ENCODE measurements at places on chromosomes 7 and 10.
A peak's percentile ranks its signal among the peaks of the same experiment; 100 is the strongest.

DNA sequence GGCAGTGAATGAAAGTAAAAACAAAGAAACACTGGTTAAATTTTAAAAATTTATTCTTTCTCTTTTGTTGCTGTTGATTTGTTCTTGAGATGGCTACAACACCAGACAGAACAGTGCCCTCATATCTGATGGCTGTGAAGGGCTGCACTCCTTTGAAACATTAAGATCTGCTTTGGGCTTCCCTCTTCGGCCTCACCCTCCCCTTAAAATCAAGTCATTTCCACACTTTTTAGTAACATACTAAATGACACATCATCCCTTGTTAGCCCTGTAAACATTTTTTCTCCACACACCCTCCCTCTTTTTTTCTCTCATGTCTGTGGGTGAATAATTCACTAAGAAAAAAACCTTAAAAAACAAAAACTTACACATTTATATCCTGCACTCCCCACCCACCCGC, 16.4 kb downstream of the IRF5 start:
- no peak for DNase-seq

DNA sequence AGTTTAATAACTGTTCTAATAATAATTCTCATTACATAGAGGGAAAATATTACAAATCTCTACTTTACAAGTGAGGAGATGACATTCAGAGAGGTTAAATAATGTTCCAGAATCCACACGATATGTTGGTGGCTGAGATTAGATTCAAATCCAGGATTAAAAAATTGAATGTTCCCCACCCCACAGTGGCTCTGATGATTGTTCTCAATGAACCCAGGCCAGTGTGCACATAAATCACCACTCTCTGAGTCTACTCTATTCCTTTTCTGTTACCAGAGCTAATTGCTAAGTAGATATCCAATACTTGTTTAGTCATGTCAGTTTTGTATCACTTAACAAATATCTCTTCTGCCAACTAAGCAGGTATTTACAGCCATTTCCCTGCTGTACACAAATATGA, 281.0 kb downstream of the ABCA13 start:
- DNase-seq: no peak

GRCh38 chr7:94701555-94701973, 45.6 kb upstream of the SGCE start:
- DNase-seq: no peak

DNA sequence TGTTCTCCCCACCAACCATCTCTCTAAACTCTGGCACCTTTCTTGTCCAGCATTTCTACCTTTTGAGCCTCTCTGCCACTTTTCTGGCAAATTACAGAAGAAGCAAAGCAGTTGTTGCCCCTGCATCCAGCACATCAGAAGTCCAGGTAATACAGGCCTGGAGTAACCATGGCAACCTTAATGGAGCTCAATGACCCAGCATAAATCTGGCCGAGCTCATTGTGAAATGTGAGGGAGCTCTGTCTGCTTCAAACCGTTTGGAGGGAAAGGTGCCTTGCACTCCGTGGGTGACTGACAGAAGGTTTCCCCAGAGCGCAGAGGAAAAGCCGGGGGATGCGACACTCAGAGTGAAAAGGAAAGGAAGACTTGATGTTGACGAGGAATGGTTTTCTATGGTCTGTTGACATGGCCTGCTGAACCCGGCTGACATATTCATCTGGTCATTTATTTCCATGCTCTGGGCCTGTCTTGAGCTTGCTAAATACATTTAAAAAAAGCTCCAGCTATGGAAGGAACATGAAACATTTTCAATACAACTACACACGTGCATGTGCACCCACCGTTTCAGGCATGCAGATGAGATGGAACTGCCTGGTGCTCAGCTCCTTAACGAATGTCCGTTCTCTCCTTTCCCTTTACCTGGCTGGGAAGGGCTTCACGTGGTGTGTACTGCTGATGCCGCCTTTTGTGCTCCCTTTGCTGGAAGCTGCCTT, 74.9 kb downstream of the ADRA2A start:
- no peak for DNase-seq

DNA sequence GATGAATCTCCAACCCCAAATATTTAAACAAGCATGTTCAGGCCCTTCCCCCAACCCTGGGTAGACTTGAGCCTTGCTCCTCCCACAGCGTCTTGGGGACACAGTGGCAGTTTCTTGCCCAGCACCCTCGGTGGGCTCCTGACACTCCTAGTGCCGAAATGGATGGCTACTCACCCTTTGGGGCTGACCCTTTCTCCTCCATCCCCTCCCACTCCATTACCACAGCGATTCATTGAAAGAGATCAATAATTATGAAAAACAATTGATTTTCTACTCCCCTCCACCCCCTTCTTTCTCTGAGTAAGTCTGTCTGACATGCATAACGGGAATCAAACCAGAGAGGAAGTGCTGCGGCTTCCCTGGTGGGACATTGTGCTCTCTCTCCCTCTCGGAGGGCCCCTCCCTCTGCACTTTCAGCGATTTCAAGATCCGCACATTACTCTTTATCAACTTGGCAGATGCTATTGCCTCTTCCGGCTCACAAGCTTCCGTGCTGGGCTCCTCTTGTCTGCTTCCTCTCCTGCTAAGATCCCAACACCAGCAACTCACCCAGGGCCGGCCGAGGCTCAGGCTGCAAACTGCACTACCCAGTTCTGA, 79.0 kb upstream of the PLXNA4 start:
- peak; percentile 37 for DNase-seq
